Cerebellum (tissue), 4 donors: ENCODE measurements at places on chromosomes 5 and 9. TPM values are rescaled to one million over a fixed set of nuclear protein-coding genes. Genes with fewer than 3 reads are reported as not detected.

Gene RNF208
- total RNA-seq = 0.73 TPM

Gene PDE6A
- total RNA-seq = not detected

Gene LCN1
- total RNA-seq = not detected

Gene CACNA1B
- total RNA-seq = 31.4 TPM

Gene FGF18
- total RNA-seq = 0.36 TPM

Gene ADCY2
- 21.7 TPM for total RNA-seq

Gene PCDHGB4
- 25.1 TPM for total RNA-seq

Gene LPCAT1
- total RNA-seq = 82.4 TPM

Gene SIGMAR1
- 24.3 TPM for total RNA-seq

Gene KIF24
- total RNA-seq = 5.9 TPM

Gene EFNA5
- 22.9 TPM for total RNA-seq

Gene TRIM7
- 3.0 TPM for total RNA-seq
